ENCODE measurements at places on chromosomes 6 and 20.

GRCh38 chr6:1729133-1729749 lies 119.5 kb downstream of the FOXC1 start:
- DNase-seq = no peak

DNA sequence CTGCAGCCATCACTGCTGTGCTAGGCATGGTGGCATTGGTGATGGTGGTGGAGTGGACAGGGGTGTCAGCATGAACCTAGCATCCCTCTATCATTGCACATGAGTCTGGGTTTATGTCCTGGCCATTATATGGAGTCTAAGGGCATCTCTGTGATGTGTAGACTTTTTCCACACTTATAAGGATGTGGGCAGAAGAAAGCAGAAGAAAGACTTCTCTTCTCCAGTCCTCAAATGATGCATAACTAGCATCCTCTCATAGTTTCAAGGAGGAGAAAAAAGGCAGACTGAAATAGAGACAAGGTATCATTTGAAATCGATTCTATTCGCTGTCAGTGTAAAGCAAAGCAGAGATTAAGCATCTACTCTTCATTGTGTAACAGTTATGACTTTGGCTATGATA lies 140.0 kb upstream of the ATXN1 start:
- DNase-seq = peak; percentile 49

DNA sequence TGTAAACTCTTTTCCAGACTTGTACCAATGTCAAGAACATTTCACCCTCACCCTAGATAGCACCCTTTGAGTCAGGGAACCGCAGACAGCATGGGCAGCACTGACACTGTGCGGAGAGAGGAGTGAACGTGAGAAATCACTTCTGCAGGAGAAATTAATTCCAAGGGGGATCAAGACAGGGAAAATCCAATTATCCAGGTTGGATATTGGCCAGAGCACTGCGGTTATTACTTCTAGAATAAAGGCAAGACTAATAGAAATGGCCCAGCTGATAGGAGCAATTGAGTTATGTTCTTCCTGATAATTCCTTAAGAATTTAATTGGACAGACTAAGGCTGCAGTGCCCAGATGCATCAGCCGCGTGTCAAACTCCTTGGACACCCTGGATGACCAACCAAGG lies 179.6 kb downstream of the SMOC2 start:
- DNase-seq = no peak

GRCh38 chr6:20919677-20920385 lies 385.6 kb downstream of the CDKAL1 start:
- DNase-seq = no peak

DNA sequence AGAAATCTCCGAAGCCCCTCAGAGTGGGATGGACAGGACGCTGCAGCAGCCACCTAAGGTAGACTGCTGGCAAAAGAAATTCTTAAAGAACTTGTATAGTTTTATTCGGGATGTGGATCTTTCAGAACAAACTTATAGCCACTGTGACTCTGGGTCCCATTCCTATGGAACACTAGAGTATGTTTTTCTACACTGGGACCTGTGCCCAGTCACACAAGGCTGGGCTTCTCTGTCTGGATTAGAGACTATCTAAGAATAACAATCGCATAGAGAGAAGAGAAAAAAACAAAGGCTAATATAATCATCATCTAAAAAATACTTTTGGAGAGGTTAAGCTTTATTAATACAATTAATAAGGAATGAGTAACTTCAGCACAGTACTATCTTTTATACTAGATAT lies 28.9 kb downstream of the RMND1 start:
- no peak for DNase-seq

DNA sequence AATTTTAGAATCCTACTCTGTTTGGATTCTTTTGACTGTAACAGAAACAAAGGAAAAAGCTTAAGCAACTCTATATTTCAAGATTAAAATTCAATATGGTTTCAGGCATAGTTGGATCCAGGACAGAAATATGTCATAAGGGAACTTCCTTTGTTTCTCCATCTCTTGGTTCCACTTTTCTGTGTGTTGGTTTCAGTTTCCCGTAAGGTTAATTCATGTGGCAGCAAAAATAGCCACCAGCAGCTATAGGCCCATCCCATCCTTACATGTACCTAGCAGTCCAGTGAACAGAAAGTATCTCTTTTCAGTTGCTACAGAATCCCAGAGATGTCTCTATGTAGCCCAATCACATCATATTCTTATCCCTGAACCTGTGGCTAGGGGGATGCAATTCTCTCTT lies 8.8 kb upstream of the FAM8A1 start:
- DNase-seq = peak; percentile 88

- DNase-seq = peak; percentile 35
Measured at GRCh38 chr6:12090714-12091113, 78.6 kb downstream of the HIVEP1 start.

DNA sequence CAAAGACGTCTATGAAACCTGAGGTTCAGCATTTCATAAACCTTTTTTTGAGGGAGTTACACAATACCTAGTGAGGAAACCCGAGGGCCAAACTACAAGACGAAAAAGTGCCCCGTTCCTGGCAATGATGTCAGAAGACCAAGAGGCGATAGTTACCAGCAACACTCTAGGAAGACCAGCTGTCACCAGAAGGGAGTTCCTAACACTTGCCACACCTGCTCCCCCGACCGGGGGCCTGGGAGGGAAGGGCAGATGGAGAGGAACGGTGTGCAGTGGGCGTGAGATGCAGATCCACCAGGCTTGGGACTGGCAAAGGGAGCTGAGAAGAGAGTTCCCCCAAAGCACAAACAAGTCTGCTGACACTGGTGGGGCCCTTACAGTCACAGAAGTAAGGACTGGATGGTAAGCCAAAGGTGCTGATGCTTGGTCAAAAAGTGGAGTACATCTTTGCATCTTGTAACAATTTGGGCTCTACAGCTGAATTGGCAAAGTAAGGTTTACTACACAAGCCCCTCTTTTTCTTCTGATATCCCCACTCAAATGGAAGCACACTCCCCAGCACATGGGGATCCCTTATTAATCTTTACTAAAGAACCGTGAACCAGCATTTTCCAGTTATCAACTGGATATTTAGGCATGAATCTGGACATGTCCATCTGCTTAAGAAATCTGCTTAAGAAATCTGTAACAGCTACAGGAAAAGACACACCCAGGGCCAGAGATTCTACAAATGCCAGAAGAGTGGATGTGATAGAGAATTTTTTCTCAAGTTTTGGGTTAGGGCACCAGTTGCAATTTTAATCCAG lies 38.5 kb downstream of the PANK2 start:
- peak; percentile 77 for DNase-seq

- peak; percentile 47 for DNase-seq
Measured at GRCh38 chr20:43404878-43405277, 52.8 kb upstream of the SRSF6 start.

DNA sequence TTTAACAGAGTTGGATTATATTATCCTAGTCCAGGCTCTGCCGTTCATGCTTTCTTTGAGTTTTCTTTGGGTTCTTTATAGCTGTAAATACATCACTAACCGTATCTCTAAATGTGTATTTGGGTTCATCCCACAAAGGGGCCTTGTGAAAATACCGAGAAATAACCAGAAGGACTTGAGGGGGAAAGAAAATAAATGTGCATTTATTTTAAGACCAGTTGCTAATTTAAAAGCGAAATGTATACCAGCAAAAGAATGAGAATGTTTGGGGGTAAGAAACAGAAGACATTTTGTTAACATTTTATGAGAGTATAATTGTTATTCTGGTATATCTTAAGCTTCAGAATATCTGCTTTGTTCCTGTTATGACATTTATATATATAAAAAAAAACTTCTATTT lies 38.9 kb downstream of the LRRN4 start:
- DNase-seq = no peak

GRCh38 chr6:2750832-2751231 lies at the start of gene MYLK4:
Gene MYLK4 (minus strand): TSS chr6:2750922. CDS start chr6:2749294, 1,628 bp downstream.
- no peak for DNase-seq

- no peak for DNase-seq
Measured at GRCh38 chr6:22737331-22737730, 168.0 kb downstream of the HDGFL1 start.

- DNase-seq = peak; percentile 64
Measured at GRCh38 chr6:71139249-71139648, 149.4 kb upstream of the OGFRL1 start.
